NCI-H524 (cell line): ENCODE measurements at places on chromosomes 16 and 17.

DNA sequence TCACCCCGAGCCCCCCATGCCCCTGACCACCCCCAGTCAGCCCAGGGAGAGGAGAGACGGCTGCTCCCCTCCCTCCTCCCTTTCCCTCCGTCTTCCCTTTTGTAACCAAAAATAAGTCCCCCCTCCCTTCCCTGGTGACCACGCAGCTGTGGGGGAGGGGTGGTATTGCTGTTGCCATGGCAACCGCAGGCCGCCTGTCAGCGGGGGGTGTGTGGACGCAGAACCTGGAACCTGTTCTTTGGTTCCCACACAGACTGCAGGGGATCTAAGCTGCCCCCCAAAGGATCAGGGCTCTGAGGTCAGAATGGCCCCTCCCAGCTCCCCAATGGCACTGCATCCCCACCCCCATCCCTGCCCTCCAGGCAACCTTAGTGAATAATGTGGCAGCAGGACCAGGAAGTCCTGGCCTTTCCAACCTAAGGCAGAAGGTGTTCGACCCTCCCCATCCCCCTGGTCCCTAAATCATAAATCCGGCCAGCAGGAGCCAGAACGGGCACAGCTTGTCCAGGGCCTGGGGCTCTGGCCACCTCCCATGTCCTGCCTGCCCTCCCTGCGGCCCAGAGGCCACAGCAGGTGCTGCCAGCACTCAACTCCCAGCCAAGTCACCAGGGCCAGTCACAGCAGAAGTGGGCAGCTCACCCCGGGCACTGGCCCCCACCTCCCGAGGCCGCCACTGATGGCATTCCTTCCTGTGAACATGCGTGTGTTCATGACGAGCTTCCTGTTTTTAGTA, 12.0 kb downstream of the CA4 start:
- no peak for DNase-seq

- no peak for DNase-seq
Observed at GRCh38 chr16:11735787-11736186, 6.9 kb downstream of the TXNDC11 start.

GRCh38 chr17:19486351-19487023, 47.2 kb upstream of the SLC47A1 start:
- DNase-seq = no peak

- DNase-seq = peak; percentile 80
Observed at GRCh38 chr17:39576187-39576586, 31.5 kb downstream of the NEUROD2 start.

GRCh38 chr16:77273815-77274214, 74.6 kb downstream of the SYCE1L start:
- peak; percentile 7 for DNase-seq

GRCh38 chr17:40026816-40027613, 11.8 kb downstream of the CSF3 start:
- DNase-seq = peak; percentile 79

GRCh38 chr17:48636177-48637018, 10.2 kb upstream of the HOXB9 start:
- no peak for DNase-seq

- DNase-seq = no peak
Observed at GRCh38 chr17:28956112-28956511, 4.8 kb upstream of the PHF12 start.

GRCh38 chr16:29903590-29903989, 3.3 kb downstream of the ASPHD1 start:
- DNase-seq = no peak

DNA sequence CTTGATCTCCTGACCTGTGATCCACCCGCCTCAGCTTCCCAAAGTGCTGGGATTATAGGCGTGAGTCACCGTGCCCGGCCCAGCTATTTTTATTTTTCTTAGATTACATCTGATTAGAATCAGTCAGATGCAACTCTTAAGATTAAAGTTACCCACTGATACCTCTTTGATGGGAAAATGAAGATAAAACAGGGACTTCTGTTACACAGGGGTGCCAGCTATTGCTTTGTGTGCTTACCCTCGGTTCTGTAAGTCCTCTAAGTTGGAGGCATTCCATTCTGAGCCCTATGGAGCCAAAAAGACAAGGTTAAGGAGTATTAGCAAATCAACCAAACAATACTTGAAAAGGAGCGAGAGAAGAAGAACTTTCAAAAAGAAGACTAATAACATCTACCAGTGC, 32.6 kb upstream of the CORO6 start:
- no peak for DNase-seq

- no peak for DNase-seq
Observed at GRCh38 chr16:21263640-21264570, 14.2 kb downstream of the CRYM start.

GRCh38 chr16:63466-63865, 9.0 kb downstream of the RHBDF1 start:
- no peak for DNase-seq

GRCh38 chr16:84941921-84942320, 69.4 kb downstream of the ZDHHC7 start:
- DNase-seq = no peak

DNA sequence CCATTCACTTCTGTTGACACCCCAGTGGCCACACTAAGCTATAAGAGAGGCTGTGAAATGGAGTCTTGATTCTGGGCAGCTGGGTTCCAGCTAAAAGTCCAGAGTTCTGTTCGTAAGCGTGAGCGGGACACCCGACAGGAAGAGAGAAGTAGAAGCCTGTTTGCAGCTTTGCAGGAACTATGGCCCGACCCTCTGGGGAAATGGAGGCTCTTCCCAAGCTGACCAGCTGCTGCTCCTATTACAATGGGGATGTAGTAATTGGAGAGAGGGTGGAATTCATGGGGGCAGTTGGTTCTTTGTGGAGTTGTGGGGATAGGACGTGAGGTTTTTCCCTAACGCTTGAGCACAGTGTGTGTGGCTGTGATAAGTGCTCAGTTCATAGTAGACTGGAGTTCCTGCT, 28.4 kb downstream of the UBALD1 start:
- no peak for DNase-seq

GRCh38 chr17:3817851-3818605, 17.0 kb upstream of the ITGAE start:
- no peak for DNase-seq

GRCh38 chr17:29107084-29107483, 64.1 kb downstream of the PIPOX start:
- DNase-seq = no peak

DNA sequence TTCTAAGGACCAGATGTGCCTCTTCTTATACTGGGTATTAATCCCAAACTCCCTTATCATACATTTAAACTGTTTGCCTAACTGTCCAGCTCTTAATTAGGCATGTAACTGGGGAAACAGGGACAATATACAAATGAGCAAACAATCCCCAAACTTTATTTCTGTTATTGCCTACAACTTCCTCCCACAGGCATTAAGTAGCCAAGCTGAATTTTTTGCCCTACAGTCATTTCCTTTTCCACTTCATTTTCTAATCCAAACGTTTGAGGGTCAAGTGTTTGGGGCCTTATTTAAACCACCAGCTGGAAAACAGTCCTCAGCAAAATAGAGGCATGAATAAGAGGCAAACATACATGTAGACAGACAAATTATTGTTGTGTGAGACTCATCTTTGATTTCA, 77.4 kb upstream of the CCL2 start:
- no peak for DNase-seq

DNA sequence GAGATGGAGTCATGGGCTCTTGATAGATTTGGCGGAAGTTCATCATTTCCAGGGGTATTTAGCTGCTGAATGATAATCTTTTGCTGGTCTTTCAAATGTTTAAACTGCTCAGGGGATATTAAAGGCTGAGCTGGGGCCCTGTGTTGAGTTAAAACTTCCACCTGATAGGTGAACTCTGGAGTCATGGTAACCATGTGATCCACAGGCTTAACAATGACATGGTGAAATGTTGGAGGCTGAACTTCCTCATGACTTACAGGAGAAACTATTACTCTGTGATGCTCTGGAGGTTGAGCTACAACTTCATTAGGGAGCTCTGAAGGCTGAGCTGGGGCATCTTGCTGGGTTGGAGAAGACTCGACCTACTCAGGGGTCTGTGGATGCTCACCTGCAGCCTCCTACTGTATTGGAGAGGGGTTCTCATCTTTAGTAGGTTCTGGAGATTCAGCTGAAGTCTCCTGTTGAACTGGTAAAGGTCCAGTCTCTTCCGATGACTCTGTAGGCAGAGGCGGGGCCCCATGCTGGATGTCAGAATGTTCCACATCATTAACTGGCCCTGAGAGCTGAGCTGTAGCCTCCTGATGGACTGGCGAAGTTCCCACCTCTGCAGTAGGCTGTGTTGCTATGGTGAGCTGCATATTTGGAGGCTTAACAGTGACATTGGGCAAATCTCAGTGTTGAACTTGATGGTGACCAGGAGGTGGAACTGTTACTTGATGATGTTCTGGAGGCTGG, 24.2 kb downstream of the RDM1 start:
- no peak for DNase-seq

DNA sequence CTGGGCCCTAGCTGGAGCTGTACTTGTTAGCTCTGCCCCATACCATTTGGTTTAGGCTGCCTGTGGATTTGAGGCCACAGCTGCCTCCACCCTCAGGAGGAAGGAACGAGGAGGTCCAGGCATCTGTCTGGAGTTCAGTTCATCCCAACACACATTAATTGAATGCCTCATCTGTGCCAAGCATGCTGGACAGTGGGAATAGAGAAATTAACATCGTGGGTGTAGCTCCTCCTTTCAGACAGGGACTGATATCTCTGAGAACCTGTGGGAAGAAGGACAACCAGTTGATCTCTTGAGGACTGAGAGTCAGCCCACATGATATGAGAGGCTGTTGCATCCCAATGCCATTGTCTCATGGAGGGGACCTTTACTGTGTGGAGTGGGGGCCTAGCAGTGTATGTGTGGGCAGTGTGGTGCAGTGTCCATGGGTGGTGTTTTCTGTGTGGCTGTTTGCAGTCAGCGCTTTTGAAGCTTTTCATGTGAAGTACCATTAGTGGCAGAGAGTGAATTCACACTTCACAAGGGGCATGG, 29.4 kb upstream of the DDX52 start:
- no peak for DNase-seq

- no peak for DNase-seq
Observed at GRCh38 chr16:86044881-86045590, 146.1 kb downstream of the IRF8 start.

- DNase-seq = peak; percentile 100
Observed at GRCh38 chr17:78599419-78599818, 22.2 kb upstream of the DNAH17 start.

- no peak for DNase-seq
Observed at GRCh38 chr16:4663777-4664465, 29.4 kb upstream of the NUDT16L1 start.

GRCh38 chr16:66741950-66742808, 9.2 kb downstream of the DYNC1LI2 start:
- no peak for DNase-seq

- peak; percentile 51 for DNase-seq
Observed at GRCh38 chr17:39863918-39864746, at the start of gene IKZF3. IKZF3 (minus strand) TSS chr17:39864312; CDS start chr17:39864126, 186 bp downstream.

GRCh38 chr17:81398832-81399411, 3.7 kb downstream of the BAHCC1 start:
- no peak for DNase-seq

GRCh38 chr17:17751489-17752088, 70.3 kb downstream of the RAI1 start:
- no peak for DNase-seq

DNA sequence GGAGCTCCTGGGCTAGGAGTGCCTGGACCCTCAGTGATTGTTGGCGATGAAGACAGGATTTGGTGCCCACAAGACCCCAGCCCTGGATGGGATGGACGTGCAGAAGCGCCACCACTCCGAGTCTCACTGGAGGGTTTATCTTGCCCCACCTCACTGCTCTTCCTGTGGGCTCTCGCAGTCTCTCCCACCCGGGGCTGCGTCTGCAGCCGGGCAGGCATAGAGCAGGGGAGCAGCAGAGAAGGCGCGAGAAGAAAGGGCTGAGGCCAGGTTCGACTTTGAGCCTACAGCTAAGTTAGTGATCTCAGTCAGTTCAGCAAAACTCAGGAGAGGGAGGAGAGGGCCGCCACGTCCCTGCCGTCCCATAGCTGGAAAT, 6.6 kb downstream of the UBE2I start:
- DNase-seq = no peak

GRCh38 chr17:49217651-49218413, 7.3 kb downstream of the ABI3 start:
- DNase-seq = no peak

GRCh38 chr17:8797621-8798175, 1.5 kb downstream of the MFSD6L start:
- DNase-seq = no peak

- DNase-seq = peak; percentile 46
Observed at GRCh38 chr17:7192271-7192937, 13.2 kb upstream of the ASGR1 start.

DNA sequence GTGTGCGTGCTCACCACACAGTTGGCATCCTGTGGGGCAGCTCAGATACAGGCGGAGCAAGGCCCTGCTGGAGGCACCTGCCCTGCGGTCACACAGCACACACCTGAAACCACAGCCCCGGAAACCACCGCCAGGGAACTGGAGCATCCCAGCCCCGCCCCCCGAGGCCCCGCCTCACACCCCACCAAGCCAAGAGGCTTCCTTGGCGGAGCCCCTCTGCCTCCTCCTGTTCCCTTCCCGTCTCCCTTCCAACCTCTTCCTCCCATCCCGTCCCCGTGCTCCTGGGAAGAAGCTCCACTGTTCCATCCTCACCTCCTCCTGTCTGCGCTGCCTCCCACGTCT, 205.5 kb downstream of the NTN1 start:
- DNase-seq = no peak

- no peak for DNase-seq
Observed at GRCh38 chr17:55210292-55210691, 54.5 kb upstream of the HLF start.

DNA sequence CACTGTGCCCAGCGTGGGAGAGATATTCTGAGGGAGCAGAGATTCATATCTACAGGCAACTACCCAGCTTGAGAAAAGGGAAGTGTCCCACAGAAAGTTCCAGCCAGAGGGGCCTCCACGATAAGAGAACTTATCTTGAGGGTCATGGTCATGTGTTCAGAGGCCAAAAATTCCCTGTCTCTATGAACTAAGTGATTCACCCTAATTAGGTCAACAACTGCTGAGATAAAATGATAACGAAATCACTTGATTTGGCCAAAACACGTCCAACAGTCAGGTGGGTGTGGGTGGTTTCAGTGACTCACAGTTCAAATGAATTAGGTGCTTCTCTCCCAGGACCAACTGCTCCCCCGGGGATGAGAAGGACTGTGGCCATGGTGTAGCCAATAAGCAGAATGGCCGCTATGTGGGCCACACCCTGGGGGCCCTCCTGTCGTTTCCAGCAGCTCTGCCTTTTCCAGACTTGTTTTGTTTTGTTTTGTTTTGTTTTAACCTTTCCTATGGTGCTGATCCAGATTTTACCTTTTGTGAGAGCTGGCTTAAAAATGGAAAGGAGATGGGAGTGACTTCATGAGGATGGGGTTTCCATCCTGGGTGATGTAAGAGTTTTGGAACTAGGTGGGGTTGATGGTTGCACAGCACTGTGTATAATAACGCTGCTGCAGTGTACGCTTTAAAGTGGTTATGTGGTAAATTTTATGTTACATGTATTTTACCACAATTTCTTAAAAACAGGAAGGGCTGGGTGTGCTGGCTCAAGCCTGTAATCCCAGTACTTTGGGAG, 8.7 kb downstream of the DNAI2 start:
- DNase-seq = no peak
